ENCODE measurements at places on chromosomes 16 and 17.
A peak's percentile ranks its signal among the peaks of the same experiment; 100 is the strongest.

DNA sequence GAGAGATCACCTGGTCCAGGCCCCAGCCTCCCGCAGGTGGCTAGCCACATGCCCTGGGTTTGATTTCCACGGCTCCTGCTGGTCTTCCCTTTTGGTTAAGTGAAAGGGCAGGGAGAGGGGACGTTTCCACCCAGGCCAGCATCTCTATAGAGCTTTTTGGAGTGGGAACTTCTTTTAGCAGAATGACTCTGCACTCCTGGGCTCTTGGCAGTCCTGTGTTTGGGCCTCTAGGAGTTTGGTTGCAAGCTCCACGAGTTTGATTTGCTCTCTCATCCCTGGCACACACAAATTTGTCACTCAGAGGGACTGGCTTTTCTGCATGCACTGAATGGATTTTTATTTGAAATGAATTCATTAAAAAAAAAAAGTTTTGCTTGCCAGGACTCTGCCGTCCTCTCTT lies 32.8 kb downstream of the MSI2 start:
- DNase-seq: no peak

DNA sequence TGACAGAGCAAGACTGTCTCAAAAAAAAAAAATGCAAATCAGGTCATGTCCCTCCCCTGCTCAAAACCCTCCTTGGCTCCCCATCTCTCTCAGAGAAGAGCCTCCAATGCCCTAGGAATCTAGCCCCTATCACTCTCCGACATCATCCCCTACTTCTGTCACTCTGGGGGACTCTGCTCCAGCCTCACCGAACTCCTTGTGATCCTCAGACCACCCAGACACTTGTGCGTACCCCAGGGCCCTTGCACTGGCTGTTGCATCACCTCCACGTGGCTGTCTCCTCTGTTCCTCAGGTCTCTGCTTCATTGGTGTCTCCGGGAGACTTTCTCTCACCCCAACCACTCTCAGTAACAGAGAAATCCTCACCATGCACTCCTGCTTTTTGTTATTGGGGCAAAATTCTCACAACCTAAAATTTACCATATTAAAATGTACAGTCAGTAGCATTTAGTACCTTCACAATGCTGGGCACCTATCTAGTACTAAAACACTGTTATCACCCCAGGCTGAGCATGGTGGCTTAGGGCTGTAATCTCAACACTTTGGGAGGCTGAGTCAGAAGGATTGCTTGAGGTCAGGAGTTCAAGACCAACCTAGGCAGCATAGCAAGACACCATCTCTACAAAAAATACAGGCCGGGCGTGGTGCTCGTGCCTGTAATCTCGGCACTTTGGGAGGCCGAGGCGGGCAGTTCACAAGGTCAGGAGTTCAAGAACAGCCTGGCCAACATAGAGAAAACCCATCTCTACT lies 15.2 kb downstream of the PLA2G10 start:
- DNase-seq: no peak

DNA sequence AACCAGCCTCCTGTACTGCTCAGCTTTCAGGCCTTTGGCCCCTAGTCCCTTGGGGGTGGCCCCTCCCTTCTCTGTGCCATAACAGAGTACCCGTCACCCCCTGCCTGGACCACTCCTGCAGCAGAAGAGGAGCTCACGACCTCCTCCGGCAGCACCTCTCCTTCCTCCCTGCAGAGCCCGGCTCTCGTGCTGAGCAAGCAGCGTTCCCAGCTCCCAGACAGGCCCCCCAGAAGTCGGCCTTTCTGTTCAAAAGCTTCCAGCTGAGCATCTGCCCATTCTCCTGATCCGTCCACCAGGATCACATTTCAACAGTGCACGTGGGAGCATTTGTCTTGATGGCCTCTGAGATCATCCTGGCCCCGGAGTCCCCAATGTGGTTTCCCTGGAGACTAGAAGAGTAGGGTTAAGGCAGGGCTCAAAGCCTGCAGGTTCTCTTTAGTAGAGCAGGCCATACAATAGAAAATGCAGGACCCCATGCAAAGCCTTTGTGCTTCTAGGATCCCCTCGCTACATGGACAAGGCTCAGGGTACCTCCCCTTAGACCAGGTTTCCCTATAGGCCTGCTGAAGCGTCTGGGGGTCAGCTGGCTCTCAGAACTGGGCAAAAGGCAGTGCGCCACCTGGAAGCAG lies 35.6 kb downstream of the NLRC3 start:
- no peak for DNase-seq

GRCh38 chr16:4515611-4516233 lies 22.9 kb downstream of the CDIP1 start:
- no peak for DNase-seq

DNA sequence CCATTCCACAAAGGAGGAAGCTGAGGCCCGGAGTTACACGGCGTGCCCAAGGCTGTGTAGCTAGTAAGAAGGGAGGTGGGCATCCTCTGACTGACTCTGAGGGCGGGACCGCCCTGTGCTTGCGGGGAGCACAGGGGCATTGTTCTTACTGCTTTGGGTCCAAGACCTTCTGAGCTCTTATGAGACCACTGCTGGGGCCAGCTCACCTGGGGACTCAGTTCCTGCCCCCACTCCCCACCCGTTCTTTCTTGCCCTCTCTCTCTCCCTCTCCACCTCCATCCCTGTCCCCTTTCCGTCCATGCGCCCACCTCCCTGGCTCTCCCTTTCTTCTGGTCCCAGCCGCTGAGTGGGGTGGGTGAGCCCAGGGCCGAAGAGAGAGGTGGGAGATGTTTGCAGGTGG lies 19.6 kb downstream of the CCR7 start:
- no peak for DNase-seq

DNA sequence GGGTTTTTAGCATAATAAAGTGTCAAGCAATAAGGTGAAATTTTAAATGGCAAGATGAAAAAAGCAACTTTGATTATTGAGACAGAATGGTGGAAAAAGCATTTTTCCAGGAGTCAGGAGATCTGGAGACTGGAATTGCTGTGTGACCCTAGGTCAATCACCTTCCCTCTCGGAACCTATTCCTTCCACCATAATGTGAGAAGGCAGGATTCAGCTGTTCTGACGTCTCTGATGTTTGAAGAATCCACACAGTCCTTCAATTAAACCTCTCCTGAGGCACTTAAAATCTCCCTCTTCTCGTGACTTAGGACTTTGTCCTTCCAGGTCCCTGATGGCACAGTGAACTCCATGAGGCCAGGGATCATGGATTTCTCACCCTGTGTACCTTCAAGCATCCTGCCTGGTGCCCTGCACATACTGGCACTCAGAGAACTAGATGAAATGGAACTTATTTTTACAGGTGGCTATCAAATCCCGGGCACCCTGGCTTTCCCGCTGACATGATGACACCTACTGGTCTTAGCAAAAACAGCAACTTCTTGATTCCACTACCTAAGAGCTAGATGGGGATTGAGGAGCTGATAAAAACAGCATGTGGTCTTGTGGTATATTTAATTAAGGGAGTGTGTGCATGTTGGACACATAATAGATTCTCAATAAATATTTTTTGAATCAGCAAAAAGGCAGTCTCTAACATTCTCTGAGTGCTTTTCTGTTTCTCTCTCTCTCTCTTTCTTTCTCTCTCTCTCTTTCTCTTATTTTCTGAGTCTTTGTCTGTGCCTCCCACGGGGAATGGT lies 2.3 kb upstream of the CCDC182 start:
- DNase-seq: peak; percentile 73

- DNase-seq: no peak
Measured at GRCh38 chr17:27539794-27540317, 83.6 kb downstream of the KSR1 start.

- peak; percentile 79 for DNase-seq
Measured at GRCh38 chr17:29778956-29779811, 150.8 kb downstream of the SSH2 start.

DNA sequence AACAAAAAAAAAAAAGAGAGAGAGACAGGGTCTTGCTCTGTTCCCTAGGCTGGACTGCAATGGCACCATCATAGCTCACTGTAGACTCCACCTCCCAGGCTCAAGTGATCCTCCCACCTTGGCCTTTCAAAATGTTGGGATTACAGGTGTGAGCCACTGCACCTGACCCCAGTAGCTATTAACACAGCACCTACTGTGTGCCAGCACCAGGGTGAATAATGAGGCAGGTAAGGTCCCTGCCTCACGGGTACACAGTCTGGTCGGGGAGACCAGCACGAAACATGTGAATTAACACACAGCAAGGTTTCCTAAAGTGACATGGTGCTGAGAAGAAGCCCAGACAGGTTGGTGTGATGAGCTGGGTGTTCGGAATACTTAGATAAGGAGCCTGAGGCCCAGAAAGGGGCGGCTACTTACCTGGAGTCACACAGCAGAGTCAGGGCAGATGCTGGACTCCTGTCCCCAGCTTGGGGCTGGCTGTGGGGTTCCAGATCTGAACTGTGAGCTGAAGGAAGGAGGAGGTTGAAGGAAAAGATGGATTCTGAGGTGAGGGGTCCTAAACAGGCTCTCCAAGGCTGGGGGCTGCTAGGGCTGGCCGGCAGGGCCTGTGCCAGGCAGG lies 10.5 kb upstream of the FBXL19 start:
- no peak for DNase-seq

- DNase-seq: no peak
Measured at GRCh38 chr16:49049191-49049590, 232.4 kb downstream of the CBLN1 start.

DNA sequence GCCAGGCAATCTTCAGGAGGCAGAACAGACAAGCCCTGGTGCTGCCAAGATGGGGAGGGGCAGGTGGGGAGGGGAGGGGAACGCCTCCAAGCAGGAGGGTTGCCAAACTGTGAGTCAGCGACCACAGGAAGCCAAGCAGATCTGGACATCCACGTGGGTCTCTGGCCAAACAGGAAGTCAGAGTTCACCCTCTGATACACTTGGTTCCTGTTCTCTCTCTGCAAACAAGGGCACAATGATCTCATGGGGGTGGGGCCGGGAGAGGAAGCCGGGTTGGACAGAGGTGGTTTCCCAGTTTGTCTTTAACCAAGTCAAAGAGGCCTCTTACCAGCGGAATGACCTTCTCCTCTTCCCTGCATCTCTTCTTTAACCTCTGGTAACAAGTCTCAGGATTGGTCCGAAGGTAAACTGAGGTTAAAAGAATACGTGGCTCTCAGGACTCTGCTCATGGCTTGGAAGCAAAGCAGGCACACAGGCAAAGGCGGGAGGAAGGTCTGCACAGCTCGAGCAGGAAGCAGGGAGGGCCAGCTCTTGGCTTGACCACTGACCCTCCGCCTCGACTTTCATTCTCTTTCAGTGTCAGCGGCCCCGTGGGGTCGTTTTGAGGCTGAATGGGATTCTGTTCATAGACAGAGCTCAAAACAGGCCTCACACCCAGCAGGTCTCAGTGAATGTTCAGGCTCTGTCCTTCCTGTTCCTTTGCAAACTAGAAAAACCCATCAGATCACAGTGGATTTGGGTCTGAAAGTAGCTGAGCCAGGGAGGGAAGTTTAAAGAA lies 32.9 kb downstream of the TK2 start:
- peak; percentile 95 for DNase-seq

DNA sequence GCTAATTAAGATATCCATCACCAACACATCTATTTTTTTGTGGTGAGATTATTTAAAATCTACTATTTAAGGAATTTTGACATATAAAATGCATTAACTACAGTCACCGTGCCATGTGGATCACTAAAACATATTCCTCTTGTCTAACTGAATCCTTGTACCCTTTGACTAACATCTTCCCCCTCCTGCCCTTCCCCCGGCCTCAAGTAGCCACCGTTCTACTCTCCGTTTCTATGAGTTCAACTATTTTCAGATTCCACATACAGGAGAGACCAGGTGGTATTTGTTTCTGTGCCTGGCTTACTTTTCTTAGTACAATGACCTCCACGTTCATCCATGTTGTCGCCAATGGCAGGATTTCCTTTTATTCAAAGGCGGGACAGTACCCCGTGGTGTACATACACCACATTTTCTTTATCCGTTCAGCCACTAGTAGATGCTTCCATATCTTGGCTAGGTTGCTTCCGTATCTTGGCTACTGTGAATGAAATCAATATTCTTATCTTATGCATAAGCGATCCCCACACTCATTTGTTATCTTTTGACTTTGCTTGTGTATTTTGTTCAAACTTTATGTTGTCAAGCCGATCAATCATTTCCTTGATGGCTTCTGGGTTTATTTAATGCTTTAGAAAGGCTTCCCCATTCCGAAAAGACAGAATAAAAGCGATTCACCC lies 134.7 kb downstream of the KCNJ12 start:
- DNase-seq: no peak

DNA sequence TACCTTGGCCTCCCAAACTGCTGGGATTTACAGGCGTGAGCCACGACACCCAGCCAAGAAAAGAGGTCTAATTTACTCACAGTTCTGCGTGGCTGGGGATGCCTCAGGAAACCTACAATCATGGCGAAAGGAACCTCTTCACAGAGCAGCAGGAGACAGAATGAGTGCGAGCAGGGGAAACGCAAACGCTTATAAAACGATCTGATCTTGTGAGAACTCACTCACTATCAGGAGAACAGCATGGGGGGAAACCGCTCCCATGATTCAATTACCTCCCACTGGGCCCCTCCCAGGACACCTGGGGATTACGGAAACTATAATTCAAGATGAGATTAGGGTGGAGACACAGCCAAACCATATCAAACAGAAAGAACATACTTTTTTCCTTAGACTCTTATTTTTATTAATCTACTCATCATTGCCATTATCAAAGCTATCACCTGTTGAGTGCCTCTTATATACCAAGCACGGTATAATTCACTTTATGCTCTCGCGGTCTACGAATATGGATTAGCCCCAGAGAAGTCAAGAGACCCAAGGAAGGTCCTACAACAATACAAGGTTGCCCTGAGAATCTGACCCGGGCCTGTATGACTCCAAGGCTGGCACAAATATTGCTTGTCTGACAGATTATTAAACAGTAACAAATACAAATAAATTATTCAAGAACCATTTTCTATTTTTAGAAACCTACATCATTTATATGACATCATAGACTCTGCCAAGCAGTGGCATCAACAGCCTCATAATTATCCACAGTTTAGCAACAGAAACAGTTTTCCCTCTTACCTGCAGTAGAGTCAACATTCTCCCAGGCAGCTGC lies 2.4 kb downstream of the POLR3K start:
- no peak for DNase-seq

GRCh38 chr16:71358464-71358998 lies at the start of gene CALB2:
CALB2 (plus strand) TSS chr16:71358723; CDS start chr16:71358793, 70 bp downstream.
- DNase-seq: peak; percentile 93

DNA sequence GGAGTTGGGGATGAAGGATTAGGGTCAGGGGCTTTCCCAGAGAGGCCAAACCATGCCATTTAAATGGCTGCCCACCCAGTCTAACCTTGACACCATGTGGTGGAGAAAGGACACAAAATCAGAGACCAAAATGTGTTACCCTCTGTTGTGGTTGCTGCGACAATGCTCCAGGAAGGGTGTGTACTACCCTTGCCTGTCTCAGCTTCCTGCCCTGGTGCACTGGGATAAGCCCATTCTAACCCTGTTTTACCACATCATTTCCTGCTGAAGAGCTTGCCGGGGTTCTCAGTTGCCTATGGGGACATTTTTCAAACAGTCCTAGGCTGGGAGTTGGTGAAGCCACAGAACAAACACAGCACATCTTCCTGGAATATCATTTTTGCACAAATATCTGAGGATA lies 4.9 kb downstream of the OR4D1 start:
- no peak for DNase-seq

DNA sequence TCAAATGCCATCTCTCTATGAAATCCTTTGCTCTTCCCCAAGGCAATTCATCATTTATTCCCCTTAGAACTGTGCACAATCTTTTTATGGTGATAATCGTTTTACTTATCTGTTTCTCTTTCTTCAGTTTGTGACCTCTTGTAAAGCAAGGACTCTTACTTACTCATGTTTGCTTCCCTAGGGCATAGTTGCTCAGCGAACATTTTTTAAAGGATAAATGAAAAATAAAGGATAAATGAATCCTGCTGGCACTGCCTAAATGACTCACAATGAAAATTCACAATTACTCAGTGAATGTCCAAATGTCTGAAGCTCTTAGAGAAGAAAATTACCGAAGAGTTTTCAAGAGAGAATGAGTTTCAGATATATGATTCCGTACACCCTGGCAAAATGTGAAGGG lies 671.7 kb downstream of the CDH11 start:
- DNase-seq: peak; percentile 40

All from AG20443 (cell line).